ENCODE measurements at places on chromosomes 12 and 14.
A peak's percentile ranks its signal among the peaks of the same experiment; 100 is the strongest.

- no peak overlapping the region for H3K4me3 ChIP-seq
- peak overlapping the region; percentile 6 for H3K27ac ChIP-seq
- peaks cover under 1% of the 10 kb centered on the region for H3K36me3 ChIP-seq
- no peaks in the 10 kb centered on the region for H3K27me3 ChIP-seq
These were observed 3.5 kb upstream of the EIF5 start for GRCh38 chr14:103330536-103330935.

- no peaks in the 10 kb centered on the region for H3K27me3 ChIP-seq
- H3K4me3 ChIP-seq, result no peak overlapping the region
- H3K27ac ChIP-seq, result no peak overlapping the region
- H3K36me3 ChIP-seq, result no peaks in the 10 kb centered on the region
- no peaks in the 10 kb centered on the region for H3K4me1 ChIP-seq
These were observed 98.1 kb upstream of the MAX start for GRCh38 chr14:65200454-65200853.

DNA sequence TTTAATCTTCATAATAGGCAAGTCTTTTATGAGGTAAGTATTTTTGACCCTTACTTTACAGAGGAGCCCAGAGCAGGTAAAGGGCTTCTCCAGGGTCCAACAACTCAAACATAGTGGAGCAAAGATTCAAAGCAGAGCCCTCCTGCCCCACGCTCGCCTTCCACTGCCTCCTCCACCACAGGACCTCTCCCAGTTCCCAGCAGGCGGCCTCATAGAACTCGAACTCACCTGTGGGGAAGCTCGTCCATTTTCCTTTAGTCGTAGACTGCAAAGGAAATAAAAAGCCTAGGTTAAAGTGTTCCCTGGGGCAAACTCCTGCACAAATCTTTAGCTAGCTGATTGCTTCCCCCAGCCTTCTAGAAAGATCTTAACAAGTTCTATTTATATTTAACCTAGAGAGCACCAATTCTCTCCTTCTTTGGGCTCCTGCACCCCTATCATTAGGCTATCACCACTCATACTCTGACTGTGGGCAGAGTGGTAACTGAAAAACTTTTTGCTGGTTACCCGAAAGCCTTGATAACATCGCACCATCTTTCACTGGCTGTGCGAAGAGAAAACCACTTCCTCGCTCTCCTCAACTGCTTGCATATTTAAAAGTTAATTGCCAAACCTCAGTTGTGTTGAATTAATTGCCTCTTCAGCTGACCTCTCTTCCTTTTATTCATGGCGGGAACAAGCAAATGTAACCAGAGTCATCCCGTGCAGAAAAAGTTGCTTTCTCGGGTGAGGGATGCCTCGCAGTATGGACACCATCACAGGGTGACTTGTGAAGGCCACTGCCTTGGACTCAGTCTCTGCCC, 299.6 kb downstream of the DPF3 start:
- DNase-seq, result no peak
- no peaks in the 10 kb centered on the region for H3K36me3 ChIP-seq
- H3K27ac ChIP-seq, result no peak overlapping the region
- no peak overlapping the region for H3K4me3 ChIP-seq
- no peaks in the 10 kb centered on the region for H3K27me3 ChIP-seq

GRCh38 chr14:32050878-32051277, 26.2 kb upstream of the ARHGAP5 start:
- H3K36me3 ChIP-seq, result no peaks in the 10 kb centered on the region
- H3K4me3 ChIP-seq, result no peak overlapping the region
- H3K27ac ChIP-seq, result no peak overlapping the region
- no peaks in the 10 kb centered on the region for H3K4me1 ChIP-seq

- no peaks in the 10 kb centered on the region for H3K36me3 ChIP-seq
These were observed 921 bp downstream of the DEPDC4 start for GRCh38 chr12:100265732-100266584.

DNA sequence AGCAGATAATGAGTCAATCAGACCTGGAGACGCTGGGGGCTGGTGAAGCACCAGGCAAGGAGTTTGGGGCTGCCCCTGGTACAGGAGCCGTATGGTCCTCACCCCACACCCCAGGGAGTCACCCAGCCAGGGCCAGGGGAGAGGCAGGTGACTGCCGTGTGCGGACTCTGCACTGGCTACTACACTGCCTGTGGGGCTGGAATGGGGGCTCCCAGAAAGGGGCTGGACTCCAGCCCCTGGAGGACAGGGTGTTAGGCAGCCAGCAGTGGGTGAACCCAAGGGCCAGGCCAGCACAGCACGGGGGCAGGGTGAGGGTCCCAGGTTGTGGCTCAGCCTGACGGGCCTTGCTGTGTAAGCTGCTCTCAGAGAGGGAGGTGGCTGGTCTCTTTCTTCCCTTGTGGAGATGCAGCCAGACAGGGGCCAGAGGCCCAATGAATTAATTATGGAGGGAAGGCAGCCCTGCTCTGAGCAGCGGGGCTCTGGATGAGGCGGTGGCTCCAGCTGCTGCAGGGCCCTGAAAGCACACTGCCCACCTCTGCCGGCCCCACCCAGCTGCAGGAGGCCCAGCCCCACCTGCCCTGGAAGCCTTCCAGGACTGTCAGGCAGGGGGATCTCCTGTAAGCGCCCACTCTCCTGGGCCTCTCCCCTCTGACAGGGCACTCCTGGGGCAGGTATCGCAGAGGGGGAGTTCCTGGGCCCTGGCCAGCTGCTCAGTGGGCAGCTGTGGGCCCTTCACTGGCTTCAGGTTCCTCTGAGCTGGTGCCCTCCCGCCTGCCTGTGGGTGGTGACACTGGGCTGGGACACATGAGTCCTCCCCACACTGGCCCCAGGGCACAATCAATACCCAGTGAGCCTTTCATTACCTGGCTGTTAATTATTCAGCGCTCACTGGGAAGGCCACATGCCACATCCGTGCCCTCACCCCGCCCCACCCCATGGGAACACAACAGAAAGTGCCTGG, 142.5 kb upstream of the C14orf180 start:
- peak overlapping the region; percentile 39 for H3K27ac ChIP-seq
- no peak overlapping the region for H3K4me3 ChIP-seq
- H3K36me3 ChIP-seq, result no peaks in the 10 kb centered on the region
- no peak for DNase-seq
- H3K27me3 ChIP-seq, result no peaks in the 10 kb centered on the region
